Inflammatory macrophage (primary cell): ENCODE measurements at places on chromosomes 4 and X.

- no peak for DNase-seq
These were observed 15.0 kb upstream of the AKAP17A start for GRCh38 chrX:1576201-1576992.

DNA sequence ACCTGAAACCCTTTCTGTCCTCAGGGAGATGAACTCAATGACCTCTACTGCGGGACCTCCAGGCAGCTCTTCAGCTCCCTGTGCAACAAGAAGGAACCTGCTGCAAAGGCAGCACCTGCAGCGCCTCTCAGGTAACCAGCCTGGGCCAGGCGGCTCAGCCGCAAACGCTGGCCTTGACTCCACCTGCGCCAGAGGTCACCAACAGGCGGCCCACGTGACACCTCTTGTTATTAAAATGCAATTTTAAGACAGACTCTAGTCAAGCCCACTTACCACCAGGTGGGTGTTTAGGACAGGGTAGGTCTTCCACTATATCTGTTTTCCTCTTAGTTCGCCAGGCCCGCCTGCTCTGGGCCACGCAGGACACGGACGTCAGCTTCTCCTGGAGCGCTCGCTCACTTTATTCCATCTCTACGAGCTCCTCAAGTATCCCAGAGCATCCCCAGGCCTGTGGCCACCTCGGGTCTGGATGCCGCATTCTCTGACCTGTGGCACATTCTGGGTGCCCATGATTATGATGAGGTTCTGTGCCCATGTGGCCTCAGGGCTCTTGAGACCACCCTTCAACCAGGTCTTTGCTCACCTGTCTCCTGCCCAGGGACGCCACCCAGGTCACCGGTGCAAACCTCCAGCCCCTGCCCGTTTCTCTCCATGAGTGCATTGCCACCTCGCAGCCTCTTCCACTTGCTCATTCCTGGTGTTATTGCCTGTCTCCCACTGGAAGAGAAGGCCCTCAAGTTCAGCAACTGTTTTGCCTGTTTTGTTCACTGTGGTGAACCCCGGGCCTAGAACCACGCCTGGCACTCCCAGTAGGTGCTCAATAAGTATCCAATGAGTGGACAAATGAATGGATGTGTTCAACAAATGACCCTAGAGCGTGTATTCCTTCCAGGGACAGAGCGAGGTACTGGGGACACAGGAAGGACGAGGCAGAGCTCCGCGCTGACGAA is 32.8 kb upstream of the JAKMIP1 start:
- DNase-seq = no peak

DNA sequence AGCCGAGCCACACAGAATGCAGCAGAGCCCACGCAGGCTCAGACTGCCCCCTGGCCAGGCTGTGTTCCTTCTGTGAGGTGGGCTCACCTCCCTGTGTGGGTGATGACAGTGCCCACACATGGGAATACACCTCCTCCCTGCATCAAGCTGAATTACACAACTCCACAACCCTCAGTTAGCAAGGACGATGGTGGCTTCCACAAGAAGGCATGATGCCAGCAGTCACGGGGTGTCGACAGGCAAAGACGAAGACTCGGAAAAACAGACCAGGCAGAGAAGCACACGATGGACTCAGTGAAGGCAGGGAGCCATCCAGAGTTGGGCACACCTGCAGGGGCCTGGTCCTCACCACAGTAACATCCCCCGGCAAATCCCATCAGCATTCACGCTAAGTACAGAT is 12.1 kb downstream of the LETM1 start:
- no peak for DNase-seq

DNA sequence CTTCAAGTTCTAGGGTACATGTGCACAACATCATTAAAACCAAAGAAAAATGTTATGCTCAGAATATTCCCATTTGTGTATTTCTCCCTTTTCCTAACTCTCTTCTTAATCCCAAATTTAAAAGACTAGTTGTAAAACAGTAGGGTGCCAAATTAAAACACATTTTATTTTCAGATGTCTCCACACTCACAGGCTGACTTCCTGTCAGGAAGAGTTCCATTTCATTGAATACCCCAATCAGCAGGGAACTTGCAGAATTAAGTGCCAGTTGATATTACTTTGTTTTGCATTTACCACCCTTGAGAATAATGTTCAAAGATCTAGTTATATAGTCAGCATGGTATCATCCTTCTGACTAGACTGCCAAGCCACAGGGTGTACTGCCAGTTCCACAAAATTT is 207.9 kb downstream of the MAB21L2 start:
- DNase-seq = no peak

DNA sequence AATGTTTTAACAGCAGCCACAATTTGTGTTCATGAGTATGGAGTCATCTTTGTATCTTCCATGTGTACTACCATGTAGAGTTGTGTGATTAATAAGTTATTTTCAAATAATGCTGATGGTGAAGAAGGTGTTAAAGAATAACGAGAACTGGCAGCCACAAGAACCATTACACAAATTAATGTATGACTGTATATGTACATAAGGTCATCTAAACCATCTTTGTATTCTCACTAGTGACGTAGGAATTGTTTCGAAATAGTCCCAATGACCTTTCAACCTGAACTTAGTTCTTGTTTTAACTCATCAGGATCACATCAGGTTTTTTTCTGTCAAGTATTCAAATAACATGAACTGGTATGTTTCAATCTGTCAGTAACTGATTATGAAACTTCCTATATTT is 48.3 kb upstream of the NOCT start:
- DNase-seq = peak; percentile 98
